ENCODE measurements at places on chromosomes 13 and 19.

- no peak for DNase-seq
These were observed 298.4 kb downstream of the SLITRK6 start for GRCh38 chr13:85500696-85501256.

DNA sequence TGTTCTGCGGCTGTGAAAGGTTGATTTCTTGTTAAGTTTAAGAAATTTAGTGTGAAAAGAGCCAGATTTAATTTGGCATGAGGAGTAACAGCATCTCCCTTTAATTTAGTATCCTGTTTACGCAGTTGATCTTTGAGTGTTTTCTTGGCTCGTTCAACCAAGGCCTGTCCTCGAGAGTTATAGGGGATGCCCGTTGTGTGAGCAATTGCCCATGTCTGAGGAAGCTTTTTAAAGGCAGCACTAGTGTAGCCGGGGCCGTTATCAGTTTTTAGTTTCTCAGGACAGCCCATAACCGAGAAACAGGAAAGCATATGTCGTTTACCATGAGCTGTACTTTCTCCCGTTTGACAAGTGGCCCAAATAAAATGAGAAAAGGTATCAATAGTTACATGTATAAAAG is 47.5 kb upstream of the ZNF43 start:
- DNase-seq: no peak

DNA sequence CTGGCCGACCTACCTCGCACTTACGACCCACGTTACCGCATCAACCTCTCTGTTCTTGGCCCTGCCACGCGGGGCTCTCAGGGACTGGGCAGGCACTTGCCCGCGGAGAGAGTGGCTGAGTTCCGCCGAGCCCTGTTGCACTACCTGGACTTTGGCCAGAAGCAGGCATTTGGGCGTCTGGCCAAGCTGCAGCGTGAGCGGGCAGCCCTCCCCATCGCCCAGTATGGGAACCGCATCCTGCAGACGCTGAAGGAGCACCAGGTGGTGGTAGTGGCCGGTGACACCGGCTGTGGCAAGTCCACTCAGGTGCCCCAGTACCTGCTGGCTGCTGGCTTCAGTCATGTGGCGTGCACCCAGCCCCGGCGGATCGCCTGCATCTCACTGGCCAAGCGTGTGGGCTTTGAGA is 4.2 kb downstream of the DHX34 start:
- no peak for DNase-seq

GRCh38 chr19:8573316-8573715 is 3.9 kb downstream of the MYO1F start:
- no peak for DNase-seq

DNA sequence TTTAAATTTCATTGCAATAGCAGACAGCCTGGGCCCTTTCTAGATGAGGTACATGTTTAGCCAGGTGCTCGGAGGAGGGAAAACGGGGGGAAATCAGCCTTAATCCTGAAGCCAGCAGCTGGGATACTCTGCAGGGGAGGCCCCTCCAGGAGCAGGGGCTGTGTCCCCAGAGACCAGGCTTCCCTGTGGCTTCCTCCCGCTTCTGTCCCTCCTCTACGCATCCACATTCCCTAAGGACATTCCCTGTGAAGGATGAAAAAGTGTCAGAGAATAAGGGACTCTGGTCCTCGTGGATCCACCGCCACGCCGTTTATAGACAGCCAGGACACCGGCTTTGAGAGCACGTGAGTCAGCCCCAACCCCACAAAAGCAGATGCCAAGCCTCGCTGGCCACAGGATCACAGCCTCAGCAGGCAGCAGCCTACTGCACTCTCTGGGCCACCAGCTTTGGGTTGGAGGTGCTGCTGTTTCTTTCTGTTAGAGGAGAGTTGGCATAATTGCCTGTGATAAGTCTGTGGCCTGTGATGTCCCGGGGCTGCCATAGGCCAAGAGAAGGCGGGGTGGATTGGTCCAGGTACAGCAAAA is 36.7 kb upstream of the RANBP3 start:
- no peak for DNase-seq

DNA sequence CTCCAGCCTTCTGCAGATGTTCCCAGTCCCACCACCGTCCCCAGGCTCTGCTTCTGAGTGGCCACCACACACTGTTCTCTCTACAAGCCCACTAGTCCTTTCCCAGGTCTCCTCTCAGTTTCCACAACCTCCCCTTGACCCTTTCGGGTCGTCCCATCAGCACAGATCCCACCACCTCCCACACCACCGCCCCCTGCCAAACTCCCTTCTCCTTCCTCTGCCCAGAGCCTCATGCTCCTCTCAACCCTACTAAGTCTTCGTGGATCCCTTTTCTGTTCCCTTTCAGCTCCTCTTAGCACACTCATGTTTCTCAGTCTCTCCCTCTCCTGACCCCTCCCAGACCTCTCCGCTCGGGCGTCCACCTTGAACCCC is 1.9 kb downstream of the NAPA start:
- DNase-seq: no peak

- no peak for DNase-seq
These were observed 598.0 kb downstream of the EFNB2 start for GRCh38 chr13:105937451-105937850.

- no peak for DNase-seq
These were observed 506.7 kb upstream of the NBEA start for GRCh38 chr13:34435338-34435737.

GRCh38 chr19:28667348-28667977 is 545.5 kb downstream of the UQCRFS1 start:
- no peak for DNase-seq

GRCh38 chr13:34620862-34621261 is 321.2 kb upstream of the NBEA start:
- no peak for DNase-seq

DNA sequence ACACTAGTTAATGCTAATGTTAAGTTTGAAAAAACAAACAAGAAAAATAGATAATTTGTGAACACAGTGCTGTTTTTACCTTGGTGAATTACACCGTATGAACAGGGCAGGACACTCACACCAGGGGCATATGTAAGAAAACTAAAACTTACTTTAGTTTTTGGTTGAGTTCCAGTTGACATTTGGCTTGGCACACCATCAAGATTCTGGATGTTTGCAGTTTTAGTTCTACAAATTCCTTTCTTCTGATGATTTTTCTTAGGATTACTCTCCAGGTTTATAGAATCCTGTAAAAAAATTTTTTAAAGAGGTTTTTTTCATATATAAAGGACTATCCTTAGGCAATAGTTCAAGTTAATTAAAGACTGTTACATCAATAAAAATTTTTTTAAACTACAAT is 238.5 kb upstream of the STARD13 start:
- DNase-seq: no peak

DNA sequence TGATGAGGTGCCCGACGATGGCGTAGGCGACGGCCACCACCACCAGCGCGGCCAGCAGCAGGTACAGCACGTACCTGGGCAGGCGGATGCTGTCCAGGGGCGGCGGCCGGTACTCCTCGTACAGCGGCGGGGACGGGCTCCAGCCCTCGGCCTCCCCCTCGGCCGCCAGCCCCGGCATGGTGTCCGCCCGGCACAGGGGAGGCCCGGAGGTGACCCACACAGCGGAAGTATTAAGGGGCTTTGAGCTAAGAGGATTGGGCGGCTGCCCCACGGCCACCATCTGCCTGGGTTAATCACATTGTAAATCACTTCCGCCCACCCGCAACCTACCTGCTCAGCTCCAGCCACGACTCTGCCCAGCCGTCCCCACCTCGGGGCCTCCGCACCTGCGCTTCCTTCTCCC is at the start of gene SMIM44:
Gene SMIM44 (minus strand): TSS at position 216 of the 403 bp plus-strand sequence. CDS start 38 bp downstream, at position 178.
- DNase-seq: peak; percentile 37

GRCh38 chr19:51891193-51891747 is 3.5 kb upstream of the ZNF577 start:
- DNase-seq: no peak

- no peak for DNase-seq
These were observed 1.1 kb downstream of the NLRP13 start for GRCh38 chr19:55930996-55931515.

DNA sequence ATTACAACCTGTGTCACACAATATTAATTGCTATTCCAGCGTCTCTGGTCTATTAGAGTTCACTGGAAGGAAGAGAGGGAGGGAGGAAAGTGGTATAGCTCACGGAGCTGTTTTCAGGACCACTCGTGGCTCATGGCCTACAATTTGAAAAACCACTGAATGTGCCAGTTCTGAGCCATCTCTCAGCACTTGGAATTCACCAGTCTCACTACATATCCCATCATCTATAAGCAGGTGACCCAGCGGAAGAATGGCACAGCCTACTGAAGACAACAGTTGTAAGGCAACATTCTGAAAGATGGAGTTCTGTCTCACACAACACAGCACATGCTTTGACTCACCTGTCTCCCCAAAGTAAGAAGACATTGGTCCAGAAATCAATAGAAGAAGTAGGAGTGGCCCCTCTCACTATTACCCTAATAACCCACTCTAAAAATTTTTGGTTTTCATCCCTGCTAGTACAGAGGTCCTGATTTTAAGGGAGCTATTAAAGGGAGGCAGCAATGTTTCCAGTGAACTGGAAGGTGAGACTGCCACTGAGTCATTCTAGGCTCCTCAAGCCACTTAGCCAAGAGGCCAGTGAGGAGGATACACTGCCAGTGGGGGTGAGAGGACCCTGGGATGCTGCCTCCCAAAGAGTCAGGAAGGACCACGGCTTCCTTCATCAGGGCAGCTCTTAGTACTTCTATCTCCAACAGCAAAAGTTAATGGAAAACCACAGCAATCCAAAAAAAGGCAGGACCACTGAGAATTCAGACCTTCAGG is 50.0 kb upstream of the DOCK9 start:
- DNase-seq: no peak

GRCh38 chr19:17720440-17720839 is 1.2 kb downstream of the MAP1S start:
- no peak for DNase-seq

DNA sequence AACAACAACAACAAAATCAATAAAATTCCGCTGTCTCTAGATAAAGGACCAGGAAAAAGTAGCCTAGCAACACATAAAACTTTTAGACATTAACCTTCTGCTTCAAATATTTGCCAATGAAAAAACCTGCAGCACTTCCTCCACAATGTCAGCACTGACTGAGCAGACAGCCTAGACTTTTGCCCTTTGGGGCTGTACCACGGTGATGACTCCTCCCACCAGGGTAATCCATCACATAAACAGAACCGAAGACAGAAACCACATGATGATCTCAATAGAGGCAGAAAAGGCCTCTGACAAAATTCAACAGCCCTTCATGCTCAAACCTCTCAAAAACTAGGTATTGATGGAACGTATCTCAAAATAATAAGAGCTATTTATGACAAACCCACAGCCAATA is 30.2 kb upstream of the TRPC4 start:
- no peak for DNase-seq

DNA sequence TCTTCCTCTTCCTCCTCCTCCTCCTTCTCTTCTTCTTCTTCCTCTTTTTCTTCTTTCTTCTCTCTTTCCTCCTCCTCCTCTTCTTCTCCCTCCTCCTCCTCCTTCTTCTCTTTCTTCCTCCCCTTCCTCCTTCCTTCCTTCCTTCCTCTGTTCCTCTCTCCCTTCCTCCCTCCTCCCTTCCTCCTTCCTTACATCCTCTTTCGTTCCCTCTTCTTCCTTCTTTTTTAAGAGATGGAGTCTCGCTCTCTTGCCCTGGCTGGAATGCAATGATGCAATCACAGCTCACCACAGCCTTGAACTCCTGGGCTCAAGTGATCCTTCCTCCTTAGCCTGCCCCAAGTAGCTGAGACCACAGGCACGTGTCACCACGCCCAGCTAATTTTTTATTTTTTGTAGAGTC is 13.2 kb downstream of the EHD2 start:
- no peak for DNase-seq

DNA sequence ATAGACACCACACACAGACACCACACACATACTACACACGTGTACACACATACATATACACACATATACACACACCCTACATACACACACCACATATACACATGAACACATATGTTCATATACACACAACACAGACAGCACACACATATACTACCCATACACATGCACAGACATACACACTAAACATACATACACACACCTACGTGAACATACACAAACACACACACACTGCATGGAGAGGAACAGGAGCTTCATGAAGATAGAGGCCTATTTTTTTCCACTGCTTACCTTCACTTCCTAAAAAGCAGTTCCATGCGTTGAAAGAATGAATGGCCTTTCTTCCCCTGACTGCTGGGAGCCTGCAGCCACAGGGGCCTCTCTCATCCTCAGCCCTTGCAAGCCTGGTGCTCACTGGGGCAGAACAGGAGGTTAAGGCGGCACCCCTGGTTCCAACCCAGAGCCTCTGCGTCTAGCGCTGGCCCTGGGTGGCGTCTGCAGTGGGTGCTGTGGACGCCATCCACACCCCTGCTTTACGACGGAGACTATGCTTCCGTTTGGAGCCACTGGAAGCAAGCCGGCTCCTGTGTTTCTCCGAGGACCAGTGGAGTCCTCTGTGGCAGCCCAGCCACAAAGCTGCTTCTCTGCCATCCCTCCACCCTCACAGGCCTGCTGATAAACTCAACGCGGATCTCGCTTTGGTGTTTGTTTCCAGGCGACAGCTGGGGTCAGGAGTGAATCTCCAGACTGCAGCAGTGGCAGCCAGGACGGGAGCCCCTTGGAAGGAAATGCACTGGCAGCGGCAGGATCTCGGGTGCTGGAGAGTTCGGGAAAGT is 1.9 kb upstream of the RASA3 start:
- DNase-seq: no peak

GRCh38 chr19:38949580-38950367 is 19.0 kb downstream of the MRPS12 start:
- DNase-seq: peak; percentile 91

GRCh38 chr13:77339408-77339807 is 12.5 kb upstream of the MYCBP2 start:
- DNase-seq: no peak

GRCh38 chr19:52197964-52198363 is 8.1 kb downstream of the PPP2R1A start:
- no peak for DNase-seq

DNA sequence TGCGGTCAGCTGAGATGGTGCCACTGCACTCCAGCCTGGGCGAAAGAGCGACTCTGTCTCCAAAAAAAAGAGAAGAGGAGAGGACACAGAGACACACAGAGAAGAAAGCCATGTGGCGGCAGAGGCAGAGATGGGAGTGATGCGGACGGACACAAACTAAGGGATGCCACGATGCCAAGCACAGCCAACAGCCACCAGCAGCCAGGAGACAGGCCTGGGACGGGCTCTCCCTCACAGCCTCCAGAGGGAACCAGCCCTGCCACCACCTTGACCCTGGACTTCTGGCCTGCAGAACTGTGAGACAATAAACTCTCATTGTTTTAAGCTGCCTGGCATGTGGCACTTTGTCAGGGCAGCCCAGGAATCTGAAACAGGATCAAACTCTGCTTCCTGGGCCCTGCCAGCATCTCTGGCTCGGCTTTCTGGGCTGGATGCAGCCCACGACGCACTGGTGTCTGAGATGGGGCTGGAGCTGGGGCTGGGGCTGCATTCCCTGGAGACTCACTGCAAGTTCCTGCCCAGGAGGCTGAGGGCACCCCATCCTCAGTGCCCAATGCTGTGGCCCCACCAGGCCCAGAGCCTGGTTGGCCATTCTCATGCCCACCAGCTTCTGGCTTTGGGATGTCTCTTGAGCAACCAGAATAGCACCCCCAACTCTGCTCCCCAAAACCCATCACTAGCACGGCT is 3.0 kb downstream of the F2RL3 start:
- no peak for DNase-seq

- no peak for DNase-seq
These were observed 248.7 kb downstream of the TDRD3 start for GRCh38 chr13:60645676-60646075.

GRCh38 chr13:81488021-81488420 is 1147.1 kb upstream of the SPRY2 start:
- no peak for DNase-seq

GRCh38 chr13:33388286-33388998 is 102.9 kb upstream of the STARD13 start:
- no peak for DNase-seq

Data from NCI-H1417 (cell line).